ENCODE measurements at places on chromosomes 4 and X.

- no peaks in the 10 kb centered on the region for H3K4me1 ChIP-seq
- no peak for DNase-seq
- H3K27me3 ChIP-seq = no peaks in the 10 kb centered on the region
- H3K4me3 ChIP-seq = no peak overlapping the region
- no peak overlapping the region for H3K27ac ChIP-seq
Measured at GRCh38 chrX:118249146-118249545, 96.8 kb upstream of the WDR44 start.

- no peak overlapping the region for H3K27ac ChIP-seq
- no peak for DNase-seq
- no peaks in the 10 kb centered on the region for H3K4me1 ChIP-seq
- no peaks in the 10 kb centered on the region for H3K27me3 ChIP-seq
- no peak overlapping the region for H3K4me3 ChIP-seq
Measured at GRCh38 chr4:186693159-186693815, 30.4 kb downstream of the FAT1 start.

- H3K27ac ChIP-seq = no peak overlapping the region
- H3K36me3 ChIP-seq = no peaks in the 10 kb centered on the region
- DNase-seq = no peak
- no peak overlapping the region for H3K4me3 ChIP-seq
Measured at GRCh38 chr4:66555301-66555700, 885.0 kb upstream of the EPHA5 start.

- no peaks in the 10 kb centered on the region for H3K36me3 ChIP-seq
- no peak for DNase-seq
- no peaks in the 10 kb centered on the region for H3K27me3 ChIP-seq
Measured at GRCh38 chr4:41448934-41449333, 89.0 kb upstream of the LIMCH1 start.

GRCh38 chrX:109939498-109939897, 63.4 kb upstream of the TMEM164 start:
- H3K4me1 ChIP-seq = no peaks in the 10 kb centered on the region
- no peaks in the 10 kb centered on the region for H3K36me3 ChIP-seq
- DNase-seq = no peak
- H3K27ac ChIP-seq = no peak overlapping the region
